Endothelial cell of umbilical vein (primary cell): ENCODE measurements at places on chromosomes 7 and 10. TPM values are rescaled to one million over a fixed set of nuclear protein-coding genes. Genes with fewer than 3 reads are reported as not detected.

DNA sequence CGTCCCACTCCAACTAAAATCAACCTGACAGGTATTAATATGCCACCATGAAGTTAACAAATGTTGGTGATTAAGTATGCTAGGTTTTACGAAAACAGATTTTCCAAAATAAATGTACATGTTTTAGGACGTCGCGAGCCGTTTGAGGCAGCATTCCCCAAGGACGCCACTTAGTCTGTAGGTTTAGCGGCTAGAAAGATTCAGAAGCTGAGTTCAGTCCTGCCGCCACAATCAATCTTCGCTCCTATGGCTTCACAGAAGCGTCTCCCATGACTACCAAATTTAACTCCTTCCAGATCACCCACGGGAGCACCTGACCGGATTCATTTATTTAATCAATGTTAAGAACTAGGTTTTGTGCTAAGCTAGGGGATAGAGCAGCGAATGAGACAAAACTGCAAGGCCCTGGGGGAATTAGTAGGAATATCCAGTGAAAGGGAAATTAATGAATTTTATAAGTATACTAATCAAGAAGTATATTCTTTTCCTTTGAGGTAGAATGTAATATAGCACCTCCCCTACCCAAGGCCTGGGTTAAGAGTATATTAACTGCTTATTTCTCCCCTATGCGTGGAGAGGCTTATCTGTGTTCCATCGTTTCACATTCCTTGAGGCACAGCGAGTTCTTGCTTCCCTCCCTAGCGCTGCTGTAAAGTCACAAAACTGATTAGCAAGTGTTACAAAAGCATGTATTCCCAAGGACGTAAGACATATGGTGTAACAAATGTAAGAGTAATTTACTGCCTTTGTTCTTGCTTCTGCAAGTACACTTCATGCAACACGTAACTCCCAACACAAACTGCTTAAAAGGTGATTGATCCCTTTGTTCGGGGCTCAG, 994 bp upstream of the CYP51A1 start:
- DNase-seq: no peak

- peak; percentile 48 for DNase-seq
Observed at GRCh38 chr7:133742709-133743538, 384.2 kb upstream of the LRGUK start.

Gene CHN2
- 3.2 and 5.0 TPM in 2 replicates for total RNA-seq

Gene COL17A1
- total RNA-seq: 1.2 and 1.3 TPM in 2 replicates

Gene SMO
- 13.0 and 13.2 TPM in 2 replicates for total RNA-seq

DNA sequence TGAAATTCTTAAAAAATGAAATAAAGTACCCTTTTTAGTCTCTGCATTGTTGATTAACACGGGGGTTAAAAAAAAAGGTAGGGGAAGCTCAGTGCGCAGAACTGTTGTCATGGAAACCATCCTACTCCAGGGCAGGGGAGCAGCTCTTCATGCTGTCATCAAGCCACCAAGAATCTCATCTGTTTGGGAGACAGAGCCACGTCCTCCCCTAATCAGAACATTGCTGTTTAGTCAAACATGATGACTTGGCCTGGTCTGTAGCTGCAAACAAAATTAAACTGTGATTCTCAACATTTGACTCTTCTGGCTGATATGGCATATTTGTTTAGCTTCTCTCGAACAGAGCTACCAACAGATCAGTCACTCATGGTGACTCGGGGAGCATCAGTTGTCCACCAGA, 254.4 kb upstream of the KLF14 start:
- no peak for DNase-seq

GRCh38 chr7:102933763-102934162, 21.0 kb downstream of the LRRC17 start:
- DNase-seq: no peak
